Stimulated activated CD4-positive, alpha-beta T cell treated with anti-CD3 and anti-CD28 coated beads, Interleukin-2, amount 100 ng/mL, for 24 hours (primary cell): ENCODE measurements at places on chromosomes 4 and X.

DNA sequence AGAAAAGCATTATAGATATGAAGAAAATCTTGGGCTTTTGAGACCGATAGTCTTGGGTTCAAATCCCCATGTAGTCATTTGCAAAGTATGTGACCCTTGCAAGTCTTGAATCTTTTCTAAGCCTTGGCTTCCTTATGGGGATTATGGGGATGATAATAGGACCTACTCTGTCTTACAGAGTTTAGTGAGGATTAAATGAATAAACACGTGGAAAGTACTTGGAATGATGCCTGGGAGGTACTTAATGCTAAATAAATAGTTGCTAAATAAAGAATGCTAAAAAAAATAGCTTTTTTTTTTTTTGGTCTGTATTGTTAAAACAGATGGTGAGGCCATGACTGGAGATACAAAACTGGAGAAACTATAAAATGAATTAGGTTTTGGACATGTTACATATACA is 292.7 kb downstream of the GPAT3 start:
- DNase-seq, result no peak

DNA sequence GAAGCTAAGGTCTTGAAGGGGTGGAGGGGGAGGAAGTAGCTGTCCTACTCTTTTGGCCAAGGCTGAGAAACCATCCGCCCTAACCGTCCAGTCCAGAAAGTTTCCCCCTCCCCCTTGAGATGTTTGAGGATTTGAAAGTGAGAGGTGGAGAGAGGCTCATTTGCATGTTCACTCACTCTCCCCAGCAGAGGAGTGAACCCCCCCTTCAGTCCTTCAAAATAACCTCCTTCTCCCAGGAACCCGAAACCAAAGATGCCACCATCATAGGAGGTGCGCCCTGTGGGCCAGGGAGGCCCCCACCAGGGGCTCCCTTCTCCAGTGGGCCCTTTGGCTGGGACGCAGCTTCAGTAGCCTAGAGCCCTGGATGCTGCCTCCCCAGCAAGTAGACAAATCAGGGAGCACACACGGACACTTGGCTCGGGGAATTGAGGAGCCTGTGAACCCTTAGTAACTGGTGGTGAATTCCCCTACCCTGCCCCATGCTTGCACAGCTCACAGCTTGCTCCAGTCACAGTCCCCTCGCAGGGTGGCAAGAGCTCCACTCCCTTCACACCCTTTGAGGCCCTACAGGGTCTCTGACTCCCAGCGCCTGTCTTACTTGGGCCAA is 25.6 kb downstream of the ELF4 start:
- peak; percentile 22 for DNase-seq

DNA sequence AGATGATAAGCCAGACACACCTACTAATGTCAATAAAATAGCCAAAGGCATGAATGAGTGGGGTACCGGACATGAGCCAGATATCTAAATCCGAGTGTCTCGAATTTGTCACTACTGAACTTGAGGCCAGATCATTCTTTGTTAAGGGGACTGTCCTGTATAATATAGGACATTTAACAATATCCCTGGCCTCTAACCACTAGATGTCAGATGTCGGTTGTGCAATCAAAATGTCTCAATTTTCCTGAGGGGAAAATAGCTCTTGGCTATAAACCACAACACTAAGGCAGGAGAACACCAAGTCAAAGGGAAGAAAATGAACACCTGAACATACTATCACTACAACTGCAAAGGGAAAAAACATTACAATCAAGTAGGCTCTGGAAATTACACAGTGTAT is 154.5 kb downstream of the GPM6A start:
- no peak for DNase-seq

DNA sequence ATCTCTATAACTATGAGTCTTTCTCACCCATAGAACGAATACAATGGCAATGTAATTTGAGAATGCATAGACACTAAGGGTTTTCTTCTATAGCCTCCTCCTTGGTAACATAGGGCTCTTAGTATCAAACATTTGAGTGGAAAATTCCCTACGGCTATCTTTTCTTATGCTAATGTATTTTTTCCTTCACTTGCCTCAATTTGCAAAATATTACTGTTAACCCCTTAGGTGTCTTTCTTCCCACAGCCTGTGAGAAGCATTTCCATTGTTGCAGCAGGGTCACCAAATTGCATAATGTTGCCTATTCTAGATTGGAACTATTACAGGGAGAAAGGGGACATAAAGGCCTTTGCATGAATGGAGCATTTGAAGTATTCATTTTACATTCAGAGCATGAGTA is 140.5 kb upstream of the RAPGEF2 start:
- DNase-seq, result no peak

DNA sequence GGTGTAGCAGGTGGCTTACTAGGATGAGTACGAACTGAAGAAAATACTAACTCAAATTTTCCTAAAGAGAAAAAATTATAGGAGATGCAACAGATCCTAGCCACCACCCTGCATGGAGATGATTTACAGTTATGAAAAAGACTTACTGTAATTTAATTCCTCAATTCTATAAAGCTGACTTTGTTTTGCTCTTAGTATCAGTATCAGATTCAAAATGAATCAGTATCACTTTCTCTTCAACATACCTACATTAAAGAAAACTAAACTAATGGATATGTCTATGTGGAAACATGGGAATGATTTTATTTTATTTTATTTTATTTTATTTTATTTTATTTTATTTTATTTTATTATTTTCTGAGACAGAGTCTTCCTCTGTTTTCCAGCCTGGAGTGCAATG is 525.8 kb downstream of the NLGN4X start:
- no peak for DNase-seq

DNA sequence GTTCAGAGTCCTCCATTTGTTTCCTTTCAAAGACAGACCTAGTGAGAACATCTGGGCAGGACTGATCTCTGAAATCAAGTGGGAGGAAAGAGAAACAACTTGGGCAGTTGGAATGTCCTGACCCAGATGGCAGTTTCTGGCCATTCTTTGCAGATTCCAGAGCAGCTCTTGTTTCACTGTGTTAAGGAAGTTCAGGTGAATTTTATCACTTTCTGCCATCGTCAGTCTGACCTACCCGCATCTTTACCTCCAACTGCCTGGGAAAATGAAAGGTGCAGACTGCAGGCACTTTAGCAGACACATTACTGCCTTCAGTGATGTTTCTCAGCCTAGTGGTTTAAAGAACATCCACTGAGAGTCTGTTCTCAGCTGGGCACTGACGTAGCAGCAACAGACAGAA is 216.2 kb downstream of the CEP135 start:
- no peak for DNase-seq

DNA sequence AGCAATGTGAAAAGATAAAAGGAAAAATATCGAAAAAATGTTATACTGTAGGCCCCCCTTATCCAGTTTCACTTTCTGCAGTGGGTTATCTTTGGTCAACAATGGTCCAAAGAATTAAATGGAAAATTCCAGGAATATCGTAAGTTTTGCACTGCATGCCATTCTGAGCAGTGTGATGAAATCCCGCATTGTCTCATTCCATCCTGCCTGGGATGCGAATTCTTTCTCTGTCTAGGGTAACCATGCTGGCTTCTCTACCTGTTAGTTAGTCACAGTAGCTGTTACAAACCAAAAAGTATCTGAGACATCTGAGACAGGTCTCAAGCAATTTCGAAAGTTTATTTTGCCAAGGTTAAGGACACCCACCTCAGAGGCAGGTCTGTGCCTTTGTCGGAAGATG is 170.3 kb downstream of the COX18 start:
- DNase-seq, result no peak

DNA sequence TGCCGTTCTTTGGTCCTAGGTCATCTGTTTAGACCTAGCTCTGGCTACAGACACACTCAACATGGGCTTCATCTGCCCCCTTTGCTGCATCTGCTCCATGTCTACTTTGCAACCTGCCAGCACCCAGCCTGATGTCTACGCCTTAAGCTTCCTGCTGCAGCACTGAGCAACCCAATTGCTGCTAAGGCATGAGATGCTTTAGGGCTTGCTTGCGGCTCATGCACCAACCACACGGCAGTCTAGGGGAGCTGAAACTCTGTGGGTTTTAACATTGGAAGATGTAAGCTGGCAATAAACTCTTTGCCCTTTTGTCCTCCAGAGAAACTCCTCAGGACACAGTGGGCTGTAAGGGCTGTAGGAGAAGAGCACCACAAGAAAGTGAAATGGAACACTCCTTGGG is 11.7 kb upstream of the CLNK start:
- DNase-seq, result no peak

- DNase-seq, result peak; percentile 47
Observed at GRCh38 chr4:6546681-6547447, 28.1 kb upstream of the MAN2B2 start.

DNA sequence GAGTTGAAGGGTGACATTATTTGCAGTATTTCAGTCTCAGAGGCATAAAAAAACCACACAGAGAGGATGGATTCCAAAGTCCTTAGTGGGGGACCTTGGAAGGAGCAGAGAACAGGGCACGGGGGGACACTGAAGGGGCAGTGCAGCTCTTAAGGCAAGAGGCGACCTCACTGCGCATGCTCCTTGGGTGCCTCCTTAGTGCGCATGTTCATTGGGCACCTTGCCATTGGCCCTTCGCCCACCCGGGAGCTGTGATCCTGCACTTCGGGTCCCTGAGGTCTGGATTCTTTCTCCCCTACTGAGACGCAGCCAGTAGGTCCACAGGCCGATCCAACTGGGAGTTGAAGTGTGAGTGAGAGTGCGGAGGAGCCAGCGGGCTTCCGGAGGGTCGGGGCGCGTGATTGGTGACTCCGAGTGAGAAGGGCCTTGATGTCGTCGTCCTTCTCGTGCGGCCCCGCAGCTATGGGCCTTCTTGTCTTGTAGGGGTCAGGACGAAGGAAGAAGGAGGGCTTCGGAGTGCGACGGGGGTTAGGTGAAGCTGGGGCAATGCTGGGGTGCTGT is at the start of gene XAGE5:
TSS of gene XAGE5 (plus strand) at position 223 of the 561 bp plus-strand sequence. CDS start 1,280 bp downstream, outside the sequence.
- no peak for DNase-seq
